HepG2 (cell line): ENCODE measurements at places on chromosomes 1 and 21. TPM values are rescaled to one million over a fixed set of nuclear protein-coding genes. Genes with fewer than 3 reads are reported as not detected.

Gene RIPK4
- 4.9 and 5.3 TPM in 2 replicates for total RNA-seq

DNA sequence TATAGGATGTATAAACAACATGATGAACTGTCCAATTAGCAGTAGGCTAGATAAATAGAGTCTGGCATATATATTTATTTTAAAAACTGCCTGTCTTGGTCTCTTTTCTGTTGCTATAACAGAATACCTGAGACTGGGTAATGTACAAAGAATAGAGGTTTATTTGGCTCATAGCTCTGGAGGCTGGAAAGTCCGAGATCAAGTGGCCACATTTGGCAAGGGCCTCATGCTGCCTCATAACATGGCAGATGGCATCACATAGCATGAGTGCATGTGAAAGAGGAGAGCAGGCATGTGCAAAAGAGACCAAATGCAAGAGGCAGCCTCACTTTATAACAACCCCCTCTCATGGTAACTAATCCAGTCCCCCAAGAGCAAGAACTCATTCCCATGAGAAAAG, 6.0 kb downstream of the STYXL2 start:
- H3K27me3 ChIP-seq = peaks cover 1% of the 10 kb centered on the region; the same call in 1 of the 2 replicates
- no peaks in the 10 kb centered on the region for H3K4me1 ChIP-seq
- no peak for DNase-seq
- H3K36me3 ChIP-seq = no peaks in the 10 kb centered on the region

DNA sequence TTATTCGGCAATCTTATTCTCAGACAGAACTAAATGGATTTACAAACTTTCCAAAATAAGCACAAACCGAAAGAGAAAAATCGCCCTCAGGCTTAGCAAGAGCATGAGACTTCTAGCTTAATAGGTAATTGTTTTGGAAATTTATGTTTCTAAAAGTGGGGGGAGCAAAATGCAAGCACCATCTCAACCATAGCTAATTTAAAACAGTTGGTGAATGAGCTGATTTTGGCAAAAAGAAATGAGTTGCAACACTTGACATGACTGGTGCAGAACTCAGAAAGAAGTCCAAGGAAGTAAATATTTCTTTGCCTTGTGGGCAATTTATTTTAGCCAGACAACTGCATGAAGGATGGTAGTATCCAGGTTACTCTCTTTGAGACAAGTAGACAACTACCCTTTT, 71.5 kb upstream of the PTGFR start:
- H3K4me1 ChIP-seq = no peaks in the 10 kb centered on the region
- no peak overlapping the region for H3K4me3 ChIP-seq
- H3K27ac ChIP-seq = no peak overlapping the region

Gene IL19
- total RNA-seq = not detected in 2 replicates

- H3K36me3 ChIP-seq = peaks cover 2% of the 10 kb centered on the region
- no peak overlapping the region for H3K27ac ChIP-seq
- H3K4me3 ChIP-seq = no peak overlapping the region
- no peak for DNase-seq
Observed at GRCh38 chr1:6462412-6463119, 3.4 kb downstream of the TNFRSF25 start.

DNA sequence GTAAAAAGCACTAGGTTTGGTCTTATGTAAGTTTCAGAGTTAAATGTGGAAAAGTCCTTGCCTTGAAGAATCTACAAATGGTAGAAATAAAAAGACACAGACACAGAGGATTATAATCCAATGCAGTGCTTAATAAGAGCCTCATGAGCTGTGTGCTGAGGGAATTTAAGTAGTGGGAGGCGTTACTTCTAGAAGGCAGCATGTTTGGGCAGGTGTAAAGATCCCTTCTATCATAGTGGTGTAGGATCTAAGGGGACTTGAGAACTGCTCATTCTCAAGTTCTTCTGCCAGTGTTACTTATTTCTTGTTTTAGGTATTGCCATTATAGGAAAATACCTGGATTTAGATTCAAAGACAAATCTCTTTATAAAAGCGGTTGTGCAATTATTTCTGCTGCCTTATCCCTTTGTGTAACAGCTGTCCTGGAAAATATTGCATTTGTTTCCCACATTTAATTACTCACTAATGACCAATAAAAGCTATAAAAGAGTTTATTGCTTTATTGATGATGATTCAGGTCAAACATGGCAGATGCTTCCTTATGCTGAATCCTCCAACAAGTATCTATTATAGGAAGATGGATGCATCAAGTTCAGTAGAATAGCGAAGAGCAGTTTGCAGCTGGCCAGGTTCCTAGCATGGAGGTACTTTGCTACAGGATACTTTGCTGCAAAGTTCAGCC, 132.5 kb upstream of the IVNS1ABP start:
- no peak overlapping the region for H3K4me3 ChIP-seq
- H3K36me3 ChIP-seq = no peaks in the 10 kb centered on the region
- DNase-seq = no peak
- H3K27ac ChIP-seq = no peak overlapping the region
- H3K4me1 ChIP-seq = no peaks in the 10 kb centered on the region

- H3K4me3 ChIP-seq = no peak overlapping the region
- DNase-seq = no peak
- no peaks in the 10 kb centered on the region; the same call in 1 of the 2 replicates for H3K27me3 ChIP-seq
- no peaks in the 10 kb centered on the region for H3K36me3 ChIP-seq
Observed at GRCh38 chr1:180249725-180250498, 19.8 kb downstream of the LHX4 start.

DNA sequence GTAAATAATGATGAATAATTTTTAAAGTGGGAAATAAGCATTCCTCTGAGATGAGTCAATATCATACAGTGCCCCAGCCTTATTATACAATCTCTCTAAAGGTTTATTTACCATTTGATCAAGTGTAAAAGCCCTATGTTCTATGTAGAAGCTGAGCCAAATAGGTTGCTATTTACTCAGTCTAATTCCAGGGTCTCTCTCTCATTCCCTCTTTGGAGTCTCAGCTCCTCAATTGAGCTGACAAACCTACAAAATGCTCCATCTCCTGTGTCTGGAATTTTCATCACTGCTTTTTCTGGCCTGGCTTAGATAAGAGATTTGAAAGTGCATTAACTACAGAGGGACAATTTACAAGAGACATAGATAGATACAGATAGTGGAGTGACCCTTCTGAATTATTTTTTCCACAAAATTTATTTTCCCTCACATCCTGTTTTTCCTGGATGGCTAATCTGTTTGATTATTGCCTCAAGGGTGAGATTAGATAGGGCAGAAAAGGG, 24.8 kb upstream of the USH2A start:
- H3K27ac ChIP-seq = no peak overlapping the region
- no peak overlapping the region for H3K4me3 ChIP-seq
- H3K36me3 ChIP-seq = no peaks in the 10 kb centered on the region

DNA sequence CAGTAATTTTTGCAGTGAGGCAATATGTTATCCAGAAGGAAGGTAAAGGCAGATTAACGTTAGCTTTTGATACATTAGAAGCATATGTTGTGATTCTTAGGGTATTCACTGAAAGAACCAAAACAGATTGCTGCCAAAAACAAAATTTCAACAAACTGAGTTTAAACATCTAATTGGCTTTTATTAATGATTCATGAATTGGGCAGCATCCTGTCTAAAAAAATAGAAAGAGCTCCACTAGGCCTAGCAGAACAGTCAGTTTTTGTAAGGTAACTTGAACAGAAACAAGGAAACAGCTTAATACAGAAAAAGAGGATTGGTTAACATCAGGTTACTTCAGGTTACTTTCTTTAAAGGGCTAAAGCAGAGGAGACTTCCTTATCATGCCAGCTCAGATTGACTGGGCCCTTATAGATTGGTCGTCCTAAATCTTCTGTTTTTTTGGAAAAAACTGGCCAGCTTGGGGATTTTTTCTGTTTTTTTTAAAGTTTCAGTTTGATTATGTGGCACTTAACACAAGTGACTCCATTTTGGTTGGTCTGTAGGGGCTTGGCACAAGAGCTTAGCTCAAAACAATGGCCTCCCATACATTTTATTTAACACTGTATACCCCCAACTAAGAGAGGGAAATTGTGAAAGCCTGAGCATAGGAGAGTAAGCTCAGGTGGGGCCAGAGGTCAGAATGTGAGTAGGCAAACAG, 36.8 kb upstream of the GALNT2 start:
- H3K36me3 ChIP-seq = no peaks in the 10 kb centered on the region
- no peak for DNase-seq
- no peaks in the 10 kb centered on the region for H3K27me3 ChIP-seq
